ENCODE measurements at places on chromosomes 4 and X.

DNA sequence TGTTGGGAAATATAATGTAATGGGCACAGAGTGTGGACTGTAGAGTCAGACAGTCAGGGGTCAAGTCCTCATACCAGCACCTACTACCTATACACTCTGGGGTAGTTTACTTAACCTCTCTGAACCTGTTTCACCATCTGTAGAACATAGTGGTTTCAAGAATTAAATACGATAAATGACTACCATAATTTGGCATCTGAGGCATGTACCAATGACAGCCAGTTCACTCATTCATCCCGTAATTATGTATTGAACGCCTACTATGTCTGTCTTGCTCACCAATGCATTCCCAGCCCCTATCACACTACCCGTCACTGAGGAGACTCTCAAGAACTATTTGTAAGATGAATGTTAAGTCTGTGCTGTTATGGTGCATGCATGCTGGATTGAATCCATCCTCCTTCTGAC lies 2.0 kb upstream of the FGB start:
- no peaks in the 10 kb centered on the region for H3K4me1 ChIP-seq
- H3K27me3 ChIP-seq = peaks cover 3% of the 10 kb centered on the region
- H3K27ac ChIP-seq = no peak overlapping the region
- H3K36me3 ChIP-seq = no peaks in the 10 kb centered on the region
- no peak overlapping the region for H3K4me3 ChIP-seq

GRCh38 chrX:115494161-115494560 lies 66.8 kb upstream of the PLS3 start:
- peaks cover 23% of the 10 kb centered on the region for H3K4me1 ChIP-seq
- DNase-seq = no peak
- H3K27me3 ChIP-seq = no peaks in the 10 kb centered on the region
- H3K36me3 ChIP-seq = no peaks in the 10 kb centered on the region
- no peak overlapping the region for H3K4me3 ChIP-seq
- H3K27ac ChIP-seq = no peak overlapping the region

- no peak overlapping the region for H3K4me3 ChIP-seq
- no peak overlapping the region for H3K27ac ChIP-seq
- no peak for DNase-seq
- peaks cover 51% of the 10 kb centered on the region for H3K4me1 ChIP-seq
These were observed 3.4 kb downstream of the GALNT7 start for GRCh38 chr4:173171987-173172386.

DNA sequence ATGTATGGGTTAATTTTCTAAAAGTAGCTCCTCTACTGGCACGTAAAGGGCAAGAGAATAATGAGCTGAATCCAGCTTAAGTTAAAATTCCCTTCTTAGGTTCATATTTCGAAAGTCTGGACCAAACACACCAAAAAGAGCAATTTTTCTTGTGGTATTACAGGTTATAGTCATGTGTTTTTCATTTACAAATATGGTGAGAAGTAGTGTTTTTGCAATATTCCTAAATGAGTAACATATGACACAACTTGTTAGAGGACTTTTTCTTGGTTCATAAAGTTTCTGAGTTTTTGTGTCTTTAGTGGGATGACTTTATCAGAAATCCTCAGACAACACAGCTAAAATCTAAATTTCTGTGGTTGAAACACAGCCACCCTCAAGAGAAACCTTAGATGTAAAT lies 172.1 kb downstream of the AFF2 start:
- no peak overlapping the region for H3K4me3 ChIP-seq
- no peaks in the 10 kb centered on the region for H3K36me3 ChIP-seq
- no peaks in the 10 kb centered on the region for H3K27me3 ChIP-seq
- no peak for DNase-seq
- no peak overlapping the region for H3K27ac ChIP-seq

- H3K4me3 ChIP-seq = no peak overlapping the region
- no peak overlapping the region for H3K27ac ChIP-seq
- no peaks in the 10 kb centered on the region for H3K4me1 ChIP-seq
These were observed 274.5 kb downstream of the SLC7A11 start for GRCh38 chr4:137967480-137968190.
